H54 (cell line): ENCODE measurements at places on chromosomes 2 and 18.
A peak's percentile ranks its signal among the peaks of the same experiment; 100 is the strongest.

DNA sequence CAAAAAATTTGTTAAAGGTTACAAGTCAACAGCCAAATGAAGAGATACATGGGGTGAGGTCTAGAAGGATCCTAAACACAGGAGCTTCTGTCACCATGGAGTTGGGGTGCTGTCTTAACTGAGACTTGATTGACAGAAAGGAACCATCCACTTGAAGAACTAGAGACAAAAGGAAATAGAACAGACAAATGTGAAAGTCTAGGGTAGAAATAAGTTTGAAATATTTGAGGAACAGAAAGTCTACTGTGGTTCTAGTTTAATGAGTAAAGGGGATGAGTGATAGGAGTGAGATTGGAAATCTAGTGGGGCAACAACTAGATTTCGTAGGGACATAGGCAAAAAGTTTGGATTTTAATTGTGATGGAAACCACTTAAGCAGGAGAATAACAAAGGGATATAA, 18.7 kb downstream of the RBBP8 start:
- DNase-seq = no peak

DNA sequence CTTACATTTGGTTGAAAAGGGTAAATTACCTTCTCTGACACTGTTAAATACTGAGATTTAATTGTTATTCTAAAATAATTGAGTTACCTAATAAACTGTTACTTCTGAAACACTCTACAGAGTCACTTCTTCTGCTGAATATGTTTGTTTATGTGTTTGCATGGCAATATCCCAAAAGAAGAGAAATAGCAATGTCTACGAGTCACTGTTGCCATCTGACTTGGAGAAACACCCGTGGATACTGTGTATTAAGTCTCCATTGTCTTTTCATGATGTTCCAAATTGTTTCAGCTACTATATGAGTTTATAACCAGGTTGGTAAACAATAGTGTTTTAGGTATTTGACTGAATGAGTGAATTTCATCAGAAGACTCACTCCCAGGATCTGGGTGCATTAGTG, 754.2 kb upstream of the ID2 start:
- no peak for DNase-seq

- no peak for DNase-seq
These were observed 36.9 kb upstream of the SERPINB2 start for GRCh38 chr18:63850636-63851035.

DNA sequence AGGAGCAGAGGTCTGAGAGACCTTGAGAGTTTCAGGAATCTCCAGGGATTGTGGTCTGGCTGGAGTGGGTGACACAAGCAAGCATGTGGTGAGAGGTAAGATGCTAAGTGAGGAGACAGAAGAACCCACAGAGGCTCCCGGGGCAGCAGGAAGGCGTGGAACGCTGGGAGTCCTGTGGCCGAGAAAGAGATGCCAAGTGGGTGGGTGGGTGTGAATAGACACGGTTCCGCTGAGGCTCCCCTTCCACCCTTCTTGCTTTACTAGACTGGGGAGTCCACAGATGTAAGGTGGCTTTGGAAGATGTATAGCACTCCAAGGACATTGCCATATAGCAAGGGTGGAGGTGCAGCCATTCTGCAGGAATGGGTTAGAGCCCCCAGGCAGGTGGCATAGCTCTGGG, 4.2 kb downstream of the TEX51 start:
- DNase-seq = no peak

- DNase-seq = no peak
These were observed 467.7 kb downstream of the THSD7B start for GRCh38 chr2:137233091-137233490.

- DNase-seq = no peak
These were observed 18.3 kb upstream of the CHCHD5 start for GRCh38 chr2:112566104-112566503.

DNA sequence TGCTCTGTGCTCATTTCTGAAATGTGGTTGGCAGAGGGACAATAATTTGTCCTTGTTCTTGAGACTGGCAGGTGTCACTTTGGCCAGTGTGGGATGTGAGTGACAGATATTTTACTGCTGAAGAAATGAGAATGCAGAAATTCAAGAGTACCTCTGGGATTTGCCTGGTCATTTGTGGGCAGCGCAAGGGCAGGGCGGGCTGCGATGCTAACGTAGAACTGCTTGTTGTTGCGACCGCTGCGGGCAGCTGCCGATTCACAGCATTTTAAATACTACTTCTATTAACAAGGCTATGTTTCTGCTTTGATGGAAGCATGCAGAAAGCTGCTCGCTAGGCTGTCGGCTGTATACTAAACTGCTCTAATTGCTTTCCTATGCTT, 268.6 kb downstream of the FIGN start:
- DNase-seq = no peak

DNA sequence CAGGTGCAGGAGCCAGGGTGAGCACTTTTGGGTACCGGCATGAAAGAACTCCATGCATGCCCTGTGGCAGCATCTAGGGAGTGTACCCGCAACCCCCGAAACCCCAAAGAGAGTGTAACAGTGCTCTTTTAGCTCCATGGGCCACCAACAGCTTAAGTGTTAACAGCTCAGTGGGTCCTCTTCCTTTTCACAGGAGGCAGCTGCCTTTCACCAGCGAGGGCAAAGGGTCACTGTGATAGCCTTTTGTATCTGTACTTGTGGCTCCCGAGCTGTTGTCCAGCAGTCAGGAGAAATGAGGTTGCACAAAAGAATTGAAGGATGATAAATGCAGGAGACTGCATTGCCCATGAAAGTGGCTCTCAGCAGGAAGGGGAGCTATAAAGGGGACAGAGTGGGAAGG, 1166.3 kb upstream of the ACVR2A start:
- DNase-seq = no peak

GRCh38 chr18:77099485-77100370, 32.9 kb downstream of the MBP start:
- DNase-seq = no peak

- no peak for DNase-seq
These were observed 1393.8 kb downstream of the LRP1B start for GRCh38 chr2:140737006-140737405.

DNA sequence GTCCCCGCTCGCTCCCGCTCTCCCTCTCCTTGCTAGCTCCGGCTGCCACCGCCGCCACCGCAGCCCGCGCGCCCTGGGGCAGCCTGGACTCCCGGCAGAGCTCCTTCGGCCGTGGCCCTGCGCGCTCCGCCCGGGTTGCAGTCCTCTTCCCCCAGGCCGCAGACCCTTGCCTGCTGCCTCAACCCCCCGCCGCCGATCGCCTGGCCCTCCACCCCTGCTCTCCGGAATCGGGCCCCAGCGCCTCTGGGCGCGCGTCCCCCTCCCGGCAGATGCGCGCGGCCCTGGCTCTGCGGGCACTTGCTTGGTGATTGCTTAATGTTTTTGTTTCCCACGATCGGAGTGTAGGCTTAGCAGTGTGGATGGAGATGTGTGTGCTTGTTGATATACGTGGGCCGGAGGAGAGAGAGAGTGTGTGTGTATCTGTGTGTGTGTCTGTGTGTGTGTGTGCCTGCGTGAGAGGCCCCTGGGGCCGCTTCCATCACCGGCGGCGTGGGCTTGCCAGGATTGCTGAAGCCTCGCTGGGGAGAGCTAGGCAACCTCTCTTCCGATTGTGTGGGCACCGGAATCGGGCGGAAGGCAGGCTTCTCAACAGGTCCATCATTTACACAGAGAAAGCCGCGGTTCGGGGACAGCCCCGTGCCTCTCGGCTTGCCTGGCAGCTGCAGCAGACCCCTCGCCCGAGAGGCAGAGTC, 877 bp downstream of the INHBB start:
- no peak for DNase-seq

- peak; percentile 34 for DNase-seq
These were observed 1.3 kb downstream of the CIAO1 start for GRCh38 chr2:96267159-96267971.

- no peak for DNase-seq
These were observed 84.1 kb downstream of the EPAS1 start for GRCh38 chr2:46381263-46381849.

DNA sequence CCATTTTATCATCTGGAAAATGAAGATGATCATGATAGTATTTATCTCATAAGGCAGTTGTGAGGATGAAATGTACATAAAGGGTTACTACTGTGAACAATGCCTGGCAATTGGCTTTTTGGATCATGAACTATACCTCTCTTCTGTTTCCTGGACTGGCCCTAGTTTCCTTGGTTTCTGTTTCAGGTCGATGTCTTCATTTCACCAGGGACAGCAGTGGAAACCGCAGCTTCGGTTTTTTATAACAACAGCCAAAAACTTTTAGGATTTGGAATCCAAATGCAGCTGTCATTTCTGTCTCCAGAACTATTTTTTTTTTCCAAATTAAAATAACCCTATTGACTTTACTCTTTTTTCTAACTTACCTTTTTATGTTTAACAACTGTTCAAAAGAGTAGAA, 425.1 kb downstream of the RND3 start:
- no peak for DNase-seq

- no peak for DNase-seq
These were observed 362.2 kb upstream of the NXPH2 start for GRCh38 chr2:139142252-139142880.

DNA sequence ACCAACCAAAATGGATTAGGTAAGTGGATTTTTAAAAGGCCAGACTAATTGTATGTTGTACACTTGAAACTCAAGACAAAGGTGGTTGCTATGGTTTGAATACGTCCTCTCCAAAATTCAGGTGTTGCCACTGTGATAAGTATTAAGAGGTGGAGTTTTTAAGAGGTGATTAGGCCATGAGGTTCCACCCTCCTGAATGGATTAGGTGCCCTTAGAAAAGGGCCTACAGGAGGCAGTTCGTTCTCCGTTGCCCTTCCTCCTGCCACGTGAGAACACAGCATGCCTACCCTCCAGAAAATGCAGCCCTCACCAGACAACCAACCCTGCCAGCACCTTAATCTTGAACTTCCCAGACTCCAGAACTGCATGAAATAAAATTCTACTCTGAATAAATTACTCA, 51.2 kb downstream of the CHMP3 start:
- no peak for DNase-seq

- no peak for DNase-seq
These were observed 83.4 kb downstream of the EHD3 start for GRCh38 chr2:31317396-31317795.

DNA sequence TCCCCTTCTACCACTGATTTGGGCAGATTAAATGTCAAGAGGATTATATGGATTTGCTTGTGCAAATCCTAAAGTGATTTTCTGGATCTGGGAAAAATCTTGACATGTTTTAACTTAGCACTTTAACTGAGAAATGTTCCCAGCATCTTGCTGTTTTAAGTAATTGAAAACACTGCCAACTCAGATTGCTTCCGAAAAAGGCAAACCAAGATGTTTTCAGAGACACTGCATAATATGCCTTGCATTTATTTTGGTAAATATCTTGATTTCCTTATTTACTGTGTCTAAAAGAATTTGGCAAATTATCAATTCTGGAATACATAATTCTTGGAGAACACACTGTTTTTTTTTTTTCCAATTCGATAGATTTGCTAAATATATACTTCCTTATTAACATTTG, 385.0 kb upstream of the FAM98A start:
- DNase-seq = no peak
